SJCRH30 (cell line): ENCODE measurements at places on chromosomes 1 and 21. TPM values are rescaled to one million over a fixed set of nuclear protein-coding genes. Genes with fewer than 3 reads are reported as not detected.

- peak overlapping the region; percentile 39 for H3K4me3 ChIP-seq
- no peaks in the 10 kb centered on the region for H3K27me3 ChIP-seq
- H3K36me3 ChIP-seq, result no peaks in the 10 kb centered on the region
- peak overlapping the region; percentile 73 for H3K27ac ChIP-seq
Observed at GRCh38 chr1:230752407-230752806, 5.2 kb downstream of the CAPN9 start.

DNA sequence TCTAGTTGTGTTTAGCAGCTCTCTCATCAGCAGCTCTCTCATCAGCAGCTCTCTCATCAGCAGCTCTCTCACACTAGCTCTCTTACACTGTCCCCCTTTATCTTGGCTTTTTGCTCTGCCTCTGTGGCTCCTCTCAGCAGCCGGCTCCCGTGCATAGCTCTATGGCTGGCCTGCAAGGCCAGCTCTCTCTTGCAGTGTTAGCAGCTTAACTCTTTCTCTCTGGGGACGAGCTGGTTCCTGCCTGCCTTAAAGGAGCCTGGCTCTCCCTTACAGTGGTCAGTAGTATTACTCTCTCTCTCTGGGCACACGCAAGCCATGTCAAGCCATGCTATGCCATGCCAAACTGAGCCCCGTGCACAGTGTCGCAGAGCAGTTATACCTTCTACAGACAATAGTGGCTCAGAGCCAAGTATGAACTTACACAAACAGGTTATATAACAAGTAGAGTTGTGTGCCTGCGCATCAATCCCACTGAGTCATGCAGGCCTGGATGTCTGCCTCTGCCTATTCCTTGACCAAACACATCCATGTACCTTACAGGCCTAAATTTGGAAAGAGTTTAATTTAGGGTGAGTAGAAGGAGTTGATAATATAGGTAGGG, 295.9 kb downstream of the TPR start:
- peaks cover 10% of the 10 kb centered on the region; the same call in 1 of the 2 replicates for H3K36me3 ChIP-seq
- no peak for DNase-seq
- peaks cover 23% of the 10 kb centered on the region for H3K4me1 ChIP-seq
- H3K27ac ChIP-seq, result no peak overlapping the region

DNA sequence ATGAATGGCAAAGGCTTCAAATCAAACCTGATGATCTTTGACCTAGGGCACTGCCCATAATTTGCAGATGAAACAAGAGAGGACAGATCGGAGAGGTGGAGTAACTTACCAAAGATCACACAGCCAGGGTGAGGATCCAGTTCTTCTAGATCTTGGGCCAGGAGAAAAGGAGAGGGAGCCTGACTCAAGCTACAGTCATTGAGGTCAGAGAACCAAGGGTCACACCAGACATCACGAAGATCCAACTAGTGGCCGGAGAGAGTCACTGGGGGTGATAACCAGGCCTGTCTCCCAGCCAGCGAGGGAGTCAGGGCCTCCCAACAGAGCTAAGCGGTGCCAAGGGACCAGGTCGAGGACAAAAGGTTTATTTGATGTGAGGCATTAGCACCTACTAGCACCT, 115.0 kb downstream of the RIPK4 start:
- H3K4me3 ChIP-seq, result no peak overlapping the region
- no peak for DNase-seq
- H3K36me3 ChIP-seq, result no peaks in the 10 kb centered on the region
- H3K4me1 ChIP-seq, result no peaks in the 10 kb centered on the region
- H3K27ac ChIP-seq, result no peak overlapping the region
- no peaks in the 10 kb centered on the region for H3K27me3 ChIP-seq

DNA sequence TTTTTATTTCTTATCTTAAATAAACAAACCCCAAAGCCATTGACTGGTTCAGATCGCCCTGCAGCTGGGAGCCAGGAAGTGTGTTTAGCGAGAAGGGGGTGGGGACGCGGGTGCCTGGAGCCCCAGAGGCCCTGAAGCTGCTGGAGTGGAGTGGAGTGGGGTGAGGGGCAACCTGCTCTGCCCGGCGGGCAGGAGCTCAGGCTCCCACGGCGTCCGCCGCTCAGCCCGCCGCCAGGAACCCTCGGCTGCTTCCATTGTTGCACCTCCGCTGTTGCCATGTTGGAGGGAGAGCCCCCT, 673 bp downstream of the PIK3C2B start:
- peak; percentile 53 for DNase-seq
- no peak overlapping the region for H3K27ac ChIP-seq
- H3K4me1 ChIP-seq, result peaks cover 9% of the 10 kb centered on the region; the same call in 1 of the 2 replicates
- peaks cover 6% of the 10 kb centered on the region; the same call in 1 of the 2 replicates for H3K27me3 ChIP-seq
- H3K36me3 ChIP-seq, result no peaks in the 10 kb centered on the region
- H3K4me3 ChIP-seq, result peak overlapping the region; percentile 61

SORT1 gene
- 36.9 and 41.1 TPM in 2 replicates for total RNA-seq

TMEM51 gene
- total RNA-seq, result 20.6 and 21.4 TPM in 2 replicates

DNA sequence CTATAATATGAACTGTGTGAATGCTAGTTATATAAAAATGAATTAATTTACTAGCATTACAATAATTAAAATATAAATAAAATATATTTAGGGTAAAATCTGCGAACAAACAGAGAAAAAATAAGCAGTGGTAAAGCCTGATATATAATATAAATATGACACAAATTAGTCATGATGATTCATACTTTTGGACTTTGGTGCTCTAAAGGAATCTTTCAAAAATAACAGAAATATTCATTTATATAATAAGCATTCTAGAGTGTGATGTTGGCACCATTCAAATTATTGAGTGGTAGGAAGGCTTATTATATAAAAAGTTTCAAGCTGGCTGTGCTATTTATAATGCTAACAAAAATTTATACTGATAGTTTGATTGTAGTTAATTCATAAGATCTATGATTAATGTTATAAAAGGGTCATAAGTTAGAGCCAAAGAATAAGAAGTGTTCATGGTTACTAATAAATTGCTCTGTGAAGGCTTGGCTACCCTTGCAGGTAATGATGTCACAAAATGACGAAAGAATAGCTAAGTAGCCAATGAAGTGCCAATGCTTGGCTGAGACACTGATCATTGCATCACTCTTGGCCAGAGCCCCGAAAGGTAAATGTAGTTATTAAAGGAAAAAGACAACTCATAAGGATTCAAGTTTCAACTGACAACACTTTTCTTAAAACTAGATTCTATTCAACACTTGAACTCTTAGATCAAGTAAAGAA, 108.7 kb downstream of the USH2A start:
- 0 out of 2 replicates have a peak, but pooled peaks cover 2% of the 10 kb centered on the region for H3K36me3 ChIP-seq
- H3K27me3 ChIP-seq, result no peaks in the 10 kb centered on the region
- H3K4me1 ChIP-seq, result 0 out of 2 replicates have a peak, but pooled peaks cover 3% of the 10 kb centered on the region
- no peak overlapping the region for H3K27ac ChIP-seq
- DNase-seq, result no peak

GRCh38 chr1:224383218-224383617, 26.5 kb downstream of the CNIH4 start:
- H3K27me3 ChIP-seq, result no peaks in the 10 kb centered on the region
- H3K4me3 ChIP-seq, result no peak overlapping the region

DNA sequence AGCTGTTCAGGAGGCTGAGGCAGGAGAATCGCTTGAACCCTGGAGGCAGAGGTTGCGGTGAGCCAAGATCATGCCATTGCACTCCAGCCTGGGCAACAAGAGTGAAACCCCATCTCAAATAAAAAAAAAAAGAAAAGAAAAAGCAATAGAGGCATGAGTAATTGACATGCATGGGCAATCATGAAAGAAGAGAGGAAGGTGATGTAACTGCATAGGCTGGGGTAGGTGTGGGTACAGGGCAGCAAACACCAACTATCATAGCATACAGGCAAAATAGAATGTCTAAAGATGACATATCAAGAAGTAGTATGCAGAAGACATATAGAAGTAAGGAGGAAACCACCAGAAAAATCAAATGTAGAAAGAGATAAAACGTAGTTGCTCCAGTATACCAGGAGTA, 19.0 kb upstream of the MGST3 start:
- H3K27me3 ChIP-seq, result no peaks in the 10 kb centered on the region
- no peak overlapping the region for H3K4me3 ChIP-seq
- no peak for DNase-seq
- no peaks in the 10 kb centered on the region for H3K4me1 ChIP-seq
- no peaks in the 10 kb centered on the region for H3K36me3 ChIP-seq

GRCh38 chr1:1187938-1188337, 14.3 kb downstream of the TTLL10 start:
- H3K4me1 ChIP-seq, result peaks cover 8% of the 10 kb centered on the region; the same call in 1 of the 2 replicates
- H3K4me3 ChIP-seq, result no peak overlapping the region
- DNase-seq, result no peak

DNA sequence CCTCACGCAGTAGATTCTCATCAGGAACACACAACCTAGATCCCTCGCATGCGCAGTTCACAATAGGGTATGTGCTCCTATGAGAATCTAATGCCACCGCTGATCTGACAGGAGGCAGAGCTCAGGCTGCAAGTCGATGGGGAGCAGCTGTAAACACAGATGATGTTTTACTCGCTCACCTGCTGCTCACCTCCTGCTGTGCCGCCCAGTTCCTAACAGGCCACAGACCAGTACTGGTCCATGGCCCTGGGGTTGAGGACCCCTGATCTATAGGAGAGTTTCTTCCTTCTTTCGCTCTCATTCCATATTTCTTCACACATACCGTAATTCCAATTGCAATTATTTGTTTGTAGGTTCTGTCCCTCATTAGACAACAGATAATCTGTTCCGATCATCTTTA, 103.4 kb downstream of the CLEC20A start:
- no peak overlapping the region for H3K27ac ChIP-seq
- H3K27me3 ChIP-seq, result no peaks in the 10 kb centered on the region
- H3K4me3 ChIP-seq, result no peak overlapping the region
- no peaks in the 10 kb centered on the region for H3K4me1 ChIP-seq
